ENCODE measurements at places on chromosomes 7 and 10.

GRCh38 chr7:133124974-133125373, 43.1 kb upstream of the CHCHD3 start:
- no peak for DNase-seq

DNA sequence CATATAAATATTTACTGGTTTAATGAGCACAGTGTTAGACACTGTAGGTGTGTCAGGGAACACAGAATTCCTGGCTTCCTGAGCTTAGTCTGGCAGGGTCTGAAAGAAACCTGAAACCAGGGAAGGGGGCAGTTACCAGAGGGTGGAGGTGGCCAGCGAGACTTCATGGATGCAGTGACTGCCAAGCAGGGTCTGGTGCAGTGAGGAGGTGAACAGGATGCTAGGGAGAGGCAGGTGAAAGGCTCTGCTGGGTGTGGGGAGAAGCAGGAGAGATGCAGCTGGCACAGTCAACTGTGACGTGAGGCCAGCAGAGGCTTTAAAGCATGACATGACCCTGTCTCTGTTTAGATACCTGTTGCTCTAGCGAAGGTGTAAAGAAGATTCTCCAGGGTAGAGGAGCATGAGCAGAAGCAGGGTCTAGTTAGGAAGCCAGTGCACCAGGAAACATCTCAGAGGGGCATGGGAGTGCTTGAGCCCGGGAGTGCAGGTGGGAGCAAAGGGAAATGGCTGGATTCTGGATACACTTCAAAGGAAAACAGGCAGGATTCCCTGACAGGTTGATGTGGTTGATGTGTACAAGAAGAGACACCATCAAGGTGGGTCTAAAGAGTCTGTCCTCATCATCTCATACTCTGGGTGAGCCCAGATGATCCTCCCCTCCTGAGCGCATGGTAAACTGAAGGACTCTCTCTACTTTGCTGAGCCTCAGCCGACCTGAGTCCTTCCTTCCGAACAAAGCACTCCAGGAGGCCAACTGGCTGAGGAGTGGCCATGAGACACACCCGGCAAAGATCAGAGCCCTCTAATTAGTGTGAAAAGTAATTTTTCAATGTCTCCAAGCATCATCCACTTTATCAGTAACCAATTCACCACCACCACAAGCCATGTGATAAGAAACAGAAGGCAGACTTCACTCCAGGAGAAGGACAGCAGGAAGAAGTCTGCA, 186.8 kb downstream of the COBL start:
- DNase-seq = no peak

DNA sequence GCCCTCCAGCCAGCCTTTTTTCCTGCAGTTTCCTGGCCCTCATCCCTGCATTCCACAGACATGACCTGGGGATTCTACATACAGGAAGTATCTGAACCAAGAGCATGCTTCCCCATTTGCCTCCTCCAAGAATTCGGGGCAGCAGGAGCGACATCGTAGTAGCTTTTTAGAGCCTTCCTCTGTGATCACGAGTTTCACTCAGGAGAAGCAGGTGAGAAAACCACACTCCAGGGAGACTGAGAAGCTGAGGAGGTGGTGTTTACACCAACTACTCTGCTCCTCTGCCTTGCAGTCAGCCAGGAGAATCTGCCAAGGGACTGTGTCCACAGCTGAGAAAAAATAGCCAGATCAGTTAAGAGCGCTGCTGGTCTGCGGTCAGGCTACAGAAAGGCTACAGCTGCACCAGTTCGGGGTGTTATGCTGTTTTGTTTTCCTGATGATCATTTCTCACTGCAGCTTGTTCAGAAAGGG, 54.1 kb downstream of the HSPA12A start:
- DNase-seq = no peak

DNA sequence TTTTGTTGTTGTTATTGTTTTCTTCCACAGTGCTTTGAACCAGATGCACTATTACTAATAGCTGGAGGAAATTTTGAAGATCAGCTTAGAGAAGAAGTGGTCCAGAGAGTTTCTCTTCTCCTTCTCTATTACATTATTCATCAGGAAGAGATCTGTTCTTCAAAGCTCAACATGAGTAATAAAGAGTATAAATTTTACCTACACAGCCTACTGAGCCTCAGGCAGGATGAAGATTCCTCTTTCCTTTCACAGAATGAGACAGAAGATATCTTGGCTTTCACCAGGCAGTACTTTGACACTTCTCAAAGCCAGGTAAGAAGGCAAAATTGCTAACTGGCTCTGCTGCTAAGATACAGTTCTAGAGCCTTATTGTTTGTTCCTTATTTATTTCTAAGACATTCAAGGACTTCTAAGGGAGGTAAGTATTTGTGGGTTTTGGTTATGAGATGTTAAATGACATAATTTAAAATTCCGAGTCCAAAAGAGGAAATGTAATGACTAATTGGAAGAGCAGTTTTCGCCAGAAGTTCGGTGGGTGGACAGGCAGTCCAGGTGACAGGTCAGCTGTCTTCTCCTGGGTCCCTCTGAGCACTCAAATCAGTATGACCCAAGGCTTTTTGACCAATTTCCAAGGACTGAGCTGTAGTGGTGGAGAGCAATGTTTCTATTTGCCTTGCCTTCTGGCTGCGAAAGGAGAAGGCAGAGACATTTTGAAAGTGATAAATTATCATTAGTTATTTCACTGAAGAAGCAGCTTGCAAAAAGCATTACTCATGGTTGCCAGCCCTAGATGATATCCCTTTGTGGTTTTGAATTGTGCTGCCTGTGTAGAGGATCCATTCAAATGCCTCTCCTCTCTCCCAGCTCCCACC, 10.1 kb downstream of the SLC39A12 start:
- no peak for DNase-seq

DNA sequence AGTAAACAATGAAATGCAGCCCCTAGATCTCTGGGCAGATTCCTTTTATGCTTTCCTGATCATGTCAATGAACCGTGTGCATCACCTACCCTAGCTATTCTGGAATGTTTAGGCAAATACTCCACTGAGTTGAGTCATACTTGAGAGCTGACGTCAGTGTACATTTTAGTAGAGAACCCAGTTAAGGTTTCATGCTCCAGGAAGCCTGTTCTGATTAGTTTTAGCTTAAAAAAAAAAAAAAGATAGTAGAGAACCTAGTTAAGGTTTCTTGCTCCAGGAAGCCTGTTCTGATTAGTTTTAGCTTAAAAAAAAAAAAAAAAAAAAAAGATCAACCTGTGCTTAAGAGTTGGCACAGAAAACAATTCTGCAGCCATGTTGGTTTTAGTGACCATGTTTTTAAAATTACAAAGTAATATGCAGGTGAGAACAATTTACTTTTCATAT, 3.7 kb upstream of the MCU start:
- DNase-seq = no peak

GRCh38 chr7:55191161-55191925, 172.5 kb downstream of the EGFR start:
- no peak for DNase-seq

- DNase-seq = peak; percentile 3
Measured at GRCh38 chr10:100811261-100811660, 65.9 kb downstream of the PAX2 start.

- DNase-seq = no peak
Measured at GRCh38 chr7:23212841-23213240, 31.0 kb downstream of the NUP42 start.

DNA sequence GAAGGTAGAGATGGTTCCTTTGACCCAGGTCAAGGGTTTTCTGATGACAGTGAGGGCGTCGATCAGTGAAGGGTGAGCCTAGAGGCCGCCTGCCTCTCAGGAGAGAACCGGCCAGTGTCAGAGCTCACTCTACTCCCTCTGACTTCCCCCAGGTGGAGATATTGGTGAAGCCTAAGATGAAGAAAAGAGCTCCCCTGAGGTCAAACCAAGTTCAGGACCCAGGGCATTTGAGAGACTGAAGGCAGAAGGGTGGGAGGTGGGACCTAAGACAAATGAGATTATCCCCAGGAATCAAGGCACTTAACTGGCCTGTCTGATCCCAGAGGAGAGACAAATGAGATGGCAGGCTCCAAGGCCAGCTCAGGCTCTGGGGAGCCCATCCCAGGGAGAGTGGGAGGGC, 104.7 kb downstream of the CDH23 start:
- DNase-seq = no peak

GRCh38 chr7:26275213-26275612, 16.4 kb upstream of the SNX10 start:
- DNase-seq = no peak

DNA sequence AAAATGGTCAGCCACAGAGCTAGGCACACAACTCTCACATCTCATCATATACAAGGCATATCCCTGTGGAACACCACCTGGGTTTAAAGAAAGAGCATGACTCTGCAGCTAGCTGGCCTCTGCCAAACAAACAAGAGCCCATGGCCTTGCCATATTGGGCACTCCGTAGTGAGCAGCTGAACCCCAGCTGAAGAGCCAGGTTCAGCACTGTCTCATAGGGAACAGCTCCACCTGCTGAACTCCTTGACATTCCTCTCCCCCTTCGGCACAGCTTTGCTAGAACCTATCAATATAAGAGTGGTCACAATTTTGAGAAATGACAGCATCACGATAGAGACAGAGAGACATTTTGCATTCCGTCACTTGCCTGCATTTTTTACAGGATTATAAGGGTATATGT, 20.0 kb downstream of the SORCS1 start:
- DNase-seq = no peak

GRCh38 chr10:112960151-112960681, 10.2 kb downstream of the TCF7L2 start:
- no peak for DNase-seq

- no peak for DNase-seq
Measured at GRCh38 chr7:81937091-81937490, 167.2 kb upstream of the HGF start.

DNA sequence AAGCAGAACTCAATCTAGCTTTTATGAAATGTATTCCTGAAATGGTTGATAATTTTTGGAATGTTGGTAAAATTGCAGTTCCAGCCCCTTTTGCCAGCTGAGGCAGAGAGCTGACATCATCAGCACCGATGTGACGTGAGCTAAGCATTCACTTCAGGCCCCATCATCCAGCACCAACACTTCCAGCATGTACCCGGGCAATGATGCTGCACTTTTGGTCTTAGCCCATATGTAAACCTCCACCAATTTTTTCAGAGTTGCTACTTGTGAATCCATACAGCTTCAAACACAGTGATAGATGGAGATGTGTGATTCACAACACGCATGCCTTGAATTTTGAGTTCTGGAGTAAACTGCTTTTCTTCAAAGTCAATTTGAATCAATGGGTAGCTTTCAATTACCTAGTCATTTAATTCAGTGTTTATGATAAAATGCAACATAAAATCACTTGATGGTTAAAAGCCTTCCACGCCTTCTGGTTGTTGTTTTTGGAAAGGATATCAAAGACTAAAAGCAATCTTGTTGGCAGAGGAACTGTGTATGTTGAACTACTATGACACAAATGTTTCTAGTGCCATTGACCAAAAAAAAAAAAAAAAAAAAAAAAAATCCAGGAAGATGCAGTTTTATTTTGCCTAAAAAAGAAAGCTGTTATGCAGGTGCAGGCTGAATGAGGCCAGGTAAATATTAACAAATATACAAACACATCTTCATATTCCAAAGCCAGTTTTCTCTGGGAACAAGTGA, 73.9 kb downstream of the NRP1 start:
- no peak for DNase-seq

GRCh38 chr7:92766461-92767003, 69.8 kb downstream of the CDK6 start:
- no peak for DNase-seq

GRCh38 chr10:52232561-52233350, 81.3 kb upstream of the DKK1 start:
- no peak for DNase-seq

Measured in aorta (tissue), 5 donors.